Activated naive CD4-positive, alpha-beta T cell treated with anti-CD3 and anti-CD28 coated beads, Interleukin-2, amount 50 U/mL, for 72 hours (primary cell): ENCODE measurements at places on chromosomes 7 and 10. TPM values are rescaled to one million over a fixed set of nuclear protein-coding genes. Genes with fewer than 3 reads are reported as not detected.

The HTR5A gene
- total RNA-seq, result not detected

The HSPB1 gene
- total RNA-seq, result 78.1 TPM

The LRIT1 gene
- not detected for total RNA-seq

The CXCL12 gene
- 0.88 TPM for total RNA-seq

The GPR15LG gene
- total RNA-seq, result not detected

The CALHM1 gene
- not detected for total RNA-seq

The TRIM50 gene
- not detected for total RNA-seq

The ABCC2 gene
- 1.2 TPM for total RNA-seq

The NUTM2B gene
- total RNA-seq, result 0.68 TPM
